ENCODE measurements at places on chromosomes 5 and 9.

GRCh38 chr9:121992571-121993212 is 100.4 kb downstream of the TTLL11 start:
- peak; percentile 84 for DNase-seq

GRCh38 chr9:38671372-38671731 is 48.6 kb downstream of the FAM240B start:
- DNase-seq: no peak

GRCh38 chr9:93950619-93951601 is 4.2 kb downstream of the BARX1 start:
- DNase-seq: peak; percentile 69

- DNase-seq: no peak
Observed at GRCh38 chr9:16179566-16179965, 626.7 kb downstream of the CCDC171 start.

- no peak for DNase-seq
Observed at GRCh38 chr5:17106521-17106920, 110.9 kb upstream of the BASP1 start.

DNA sequence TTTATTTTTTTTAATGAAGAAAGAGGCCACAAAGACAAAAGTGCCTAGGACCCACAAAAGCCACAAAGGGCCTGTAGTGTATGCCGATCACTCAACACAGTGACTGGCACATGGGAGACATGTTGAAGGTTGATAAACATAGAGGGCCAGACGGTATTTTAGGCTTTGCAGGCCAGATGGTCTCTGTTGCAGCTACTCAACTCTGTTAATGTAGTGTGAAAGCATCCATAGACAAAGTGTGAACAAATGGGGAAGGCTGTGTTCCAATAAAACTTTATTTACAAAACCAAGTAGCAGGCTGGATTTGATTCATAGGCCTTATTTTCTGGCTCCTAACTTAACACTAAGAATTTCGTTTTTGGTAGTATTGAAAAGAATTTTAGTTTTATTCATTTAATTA is 139.9 kb downstream of the SGCD start:
- no peak for DNase-seq

- DNase-seq: no peak
Observed at GRCh38 chr5:144318011-144318410, 147.3 kb downstream of the KCTD16 start.

GRCh38 chr9:137064027-137064879 is 6.1 kb downstream of the SAPCD2 start:
- DNase-seq: peak; percentile 69

DNA sequence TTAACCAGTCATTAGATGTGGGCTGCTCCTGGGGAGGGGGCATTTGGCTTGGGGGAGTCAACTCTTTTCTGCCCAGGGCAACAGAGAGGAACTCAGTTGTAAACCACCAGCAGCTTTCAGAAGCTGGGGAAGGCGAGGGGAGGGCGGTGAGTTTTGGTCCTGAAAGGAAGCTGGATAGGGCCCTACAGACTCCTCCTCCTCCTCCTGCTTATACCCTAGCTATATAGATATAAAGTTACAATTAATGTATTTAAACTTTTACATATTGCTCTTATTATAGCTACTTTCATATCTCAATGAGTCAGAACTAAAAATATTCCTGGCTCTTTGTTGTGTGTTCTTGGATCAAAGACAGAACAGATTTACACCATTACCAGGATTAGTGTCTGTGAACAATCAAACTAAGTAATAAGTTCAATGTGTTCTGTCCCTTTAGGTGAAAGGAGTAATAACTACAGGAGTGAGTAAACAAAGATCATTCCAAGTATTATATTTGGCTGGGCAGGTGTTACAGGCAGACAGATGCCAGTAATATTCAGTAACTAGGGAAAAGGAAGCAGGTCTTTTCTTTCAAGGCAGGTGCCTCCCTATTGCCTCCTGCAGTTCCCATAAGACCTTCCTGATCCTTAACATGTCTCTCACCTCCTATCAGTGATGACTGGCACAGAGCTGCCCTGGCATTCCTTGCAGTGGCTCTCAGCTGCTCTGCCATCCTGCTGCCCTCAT is 20.5 kb upstream of the VPS13A start:
- no peak for DNase-seq

Data from muscle of back (tissue), 13 donors.